ENCODE measurements at places on chromosomes 11 and 22.
A peak's percentile ranks its signal among the peaks of the same experiment; 100 is the strongest.

- DNase-seq = no peak
Measured at GRCh38 chr22:39949964-39950737, 10.0 kb upstream of the TMA7B start.

GRCh38 chr11:109347304-109347703 is 74.7 kb upstream of the C11orf87 start:
- no peak for DNase-seq

- DNase-seq = no peak
Measured at GRCh38 chr22:24164243-24164642, 17.0 kb upstream of the SUSD2 start.

DNA sequence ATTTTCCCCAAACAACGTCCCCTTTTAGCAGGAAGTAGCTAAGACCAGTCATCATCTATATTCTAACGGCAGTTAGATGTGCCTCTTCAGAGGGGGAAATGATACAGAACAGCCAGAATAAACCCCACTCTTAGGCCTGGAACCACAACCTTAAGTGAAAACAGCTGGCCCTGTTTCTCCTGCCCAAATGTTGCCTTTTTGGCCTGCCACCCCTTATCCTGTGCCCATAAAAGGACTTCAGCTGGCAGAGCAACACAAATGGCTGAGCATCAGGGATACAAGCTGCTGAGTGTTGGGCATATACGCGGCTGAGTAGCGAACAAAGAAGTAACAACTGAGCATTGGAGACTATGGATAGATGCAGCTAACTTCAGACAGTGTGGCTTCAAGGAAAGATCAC is 1491.4 kb downstream of the LRRC4C start:
- DNase-seq = no peak

DNA sequence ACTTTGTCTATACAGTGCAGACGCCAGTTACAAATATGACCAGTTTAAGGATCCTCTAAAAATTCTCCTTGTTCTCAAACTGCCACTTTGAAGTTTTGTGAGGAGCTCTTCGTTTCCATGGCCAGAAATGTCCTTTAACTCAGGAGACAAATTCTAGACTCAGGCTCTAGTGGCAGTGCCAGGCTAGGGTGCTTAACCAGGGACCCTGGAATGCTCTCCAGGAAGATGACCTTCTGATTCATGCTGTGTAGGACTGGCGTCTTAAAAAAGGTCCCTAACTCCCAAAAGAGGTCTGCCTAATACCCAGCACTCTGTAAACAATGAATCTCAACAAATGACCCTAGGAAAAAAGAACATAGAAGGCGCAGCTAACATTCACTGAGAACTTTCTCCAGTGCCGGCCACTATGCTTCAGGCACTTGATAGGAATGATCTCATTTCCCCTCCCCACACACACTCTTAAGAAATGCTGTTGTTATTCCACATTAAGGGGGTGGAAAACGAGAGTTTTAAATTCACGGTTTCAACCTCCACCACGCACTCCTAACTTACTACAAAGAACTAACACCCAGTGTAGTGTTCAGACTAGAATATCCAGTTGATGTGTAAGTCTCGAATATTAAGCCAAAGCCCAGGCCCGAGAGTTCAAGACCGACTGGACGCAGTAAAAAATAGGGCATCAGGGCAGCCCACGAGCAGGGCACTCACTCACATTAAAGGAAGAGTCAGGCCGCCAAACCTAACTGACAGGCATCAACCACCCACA is 747 bp downstream of the NXF1 start:
- peak; percentile 17 for DNase-seq

GRCh38 chr22:43969989-43970755 is 14.9 kb downstream of the SAMM50 start:
- no peak for DNase-seq
